ENCODE measurements at places on chromosomes 2 and 18.

- no peak for DNase-seq
Observed at GRCh38 chr2:229370509-229370908, 99.4 kb upstream of the PID1 start.

GRCh38 chr2:25419678-25420242 lies 78.0 kb upstream of the DNMT3A start:
- DNase-seq, result no peak

DNA sequence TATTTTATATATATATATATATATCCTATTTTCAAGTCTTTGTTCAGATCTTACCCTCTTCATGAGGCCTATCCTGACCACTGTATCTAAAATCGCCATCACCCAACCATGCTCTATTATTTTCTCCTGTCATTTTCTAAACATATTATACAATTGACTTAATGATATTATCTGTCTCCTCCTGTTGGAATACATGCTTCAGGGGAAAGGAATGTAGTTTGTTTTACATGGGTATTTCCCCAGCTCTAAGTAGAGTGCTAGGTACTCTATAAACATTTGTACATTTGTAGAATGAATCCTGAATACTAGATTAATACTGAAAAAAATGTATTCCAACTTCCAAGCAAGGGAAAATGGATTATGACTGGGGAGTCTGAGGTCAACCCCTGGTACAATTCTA lies 26.2 kb downstream of the TTC21B start:
- no peak for DNase-seq

DNA sequence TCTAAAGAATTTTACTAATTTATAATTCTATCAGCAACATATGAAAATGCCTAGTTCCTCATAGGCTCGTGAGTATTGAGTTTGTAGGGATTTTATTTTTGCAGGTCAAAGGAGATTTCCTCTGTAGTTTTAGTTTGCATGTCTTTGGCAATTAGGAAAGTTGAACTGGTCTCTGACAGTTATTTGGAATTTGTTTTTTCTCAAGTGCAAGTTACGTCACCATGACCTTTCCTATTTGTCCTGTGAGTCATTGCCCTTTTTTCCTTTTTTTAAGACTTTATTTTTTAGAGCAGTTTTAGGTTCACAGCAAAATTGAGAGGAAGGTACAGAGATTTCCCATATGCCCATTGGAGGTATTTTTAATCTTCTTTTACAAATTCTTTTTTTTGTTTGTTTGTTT lies 29.0 kb downstream of the RAMP1 start:
- no peak for DNase-seq

DNA sequence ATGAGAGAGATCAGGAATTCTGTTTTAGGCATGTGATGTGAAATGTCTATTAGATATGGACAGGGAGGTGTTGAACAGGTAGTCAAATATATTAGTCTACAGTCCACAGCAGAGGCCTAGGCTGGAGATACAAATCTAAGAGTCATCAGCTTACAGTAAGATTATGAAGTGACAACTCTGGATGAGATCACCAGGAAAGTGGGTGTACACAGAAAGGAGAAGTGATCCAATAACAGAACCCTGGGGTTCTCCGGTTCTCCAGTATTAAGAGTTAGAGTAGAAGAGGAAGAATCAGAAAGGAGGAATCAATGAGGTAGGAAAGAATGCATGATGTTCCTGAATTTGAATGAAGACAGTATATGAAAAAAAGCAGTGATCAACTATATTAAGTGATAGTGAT lies 362.3 kb downstream of the FIGN start:
- DNase-seq, result no peak

GRCh38 chr2:26223018-26223417 lies 21.4 kb downstream of the HADHA start:
- DNase-seq, result no peak

DNA sequence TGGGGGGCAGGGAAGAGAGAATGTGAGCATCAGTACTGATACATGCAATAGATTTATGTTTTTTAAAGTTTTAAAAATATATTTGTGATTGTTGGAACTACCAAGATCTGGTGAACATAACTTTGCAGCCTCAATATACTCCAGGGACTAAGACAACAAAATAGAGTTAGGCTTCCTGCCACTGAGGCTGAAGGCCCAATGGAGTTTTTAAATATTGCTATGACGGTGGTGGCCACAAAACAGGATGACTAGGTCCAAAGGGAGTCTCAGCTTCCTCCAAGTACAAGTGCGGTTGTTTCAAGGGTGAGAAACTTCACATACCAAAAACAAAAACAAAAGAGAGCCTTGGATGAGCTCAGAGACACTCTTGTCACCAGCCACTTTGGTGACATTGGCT lies 72.9 kb downstream of the CCBE1 start:
- DNase-seq, result no peak

Measured in stimulated activated CD4-positive, alpha-beta T cell treated with anti-CD3 and anti-CD28 coated beads, Interleukin-4, amount 100 ng/mL, for 1 hour (primary cell).